Stimulated activated naive CD4-positive, alpha-beta T cell treated with Interleukin-2 at 50 U/mL for 16 hours (primary cell): ENCODE measurements at places on chromosomes 1 and 21.
A peak's percentile ranks its signal among the peaks of the same experiment; 100 is the strongest.

DNA sequence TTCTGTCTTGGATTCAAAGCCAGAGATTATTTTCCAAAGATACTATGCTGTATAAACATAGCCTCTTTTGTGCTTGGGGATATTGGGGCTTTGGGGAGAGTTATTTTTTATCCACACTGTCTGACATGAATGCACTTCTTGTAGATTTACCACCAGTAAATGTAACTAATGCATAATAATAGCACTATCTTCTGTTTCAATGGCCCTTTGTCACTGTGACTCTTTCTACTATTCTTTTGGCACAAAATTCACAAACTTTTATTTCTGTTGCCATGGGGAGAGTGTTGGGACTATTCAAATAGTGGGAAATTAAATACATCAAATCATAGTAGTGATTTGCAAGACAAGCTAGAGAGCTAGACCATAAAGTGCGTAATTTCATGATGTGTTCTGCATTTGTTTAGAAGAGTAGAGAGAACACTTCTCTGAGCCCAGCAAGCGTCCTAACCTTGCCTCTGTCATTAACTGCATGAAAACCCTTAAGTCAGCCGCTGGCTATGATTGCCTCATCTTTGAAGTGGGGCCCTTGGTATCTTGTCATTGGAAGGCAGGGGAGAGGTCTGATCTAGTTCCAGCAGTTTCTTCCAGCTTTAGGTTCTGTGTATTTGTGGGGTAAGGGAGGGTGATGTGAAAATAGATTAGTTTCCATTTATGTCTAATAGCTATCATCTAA is 154.4 kb downstream of the HHAT start:
- DNase-seq = no peak

- no peak for DNase-seq
These were observed 3.7 kb downstream of the SMYD3 start for GRCh38 chr1:246503341-246503740.

DNA sequence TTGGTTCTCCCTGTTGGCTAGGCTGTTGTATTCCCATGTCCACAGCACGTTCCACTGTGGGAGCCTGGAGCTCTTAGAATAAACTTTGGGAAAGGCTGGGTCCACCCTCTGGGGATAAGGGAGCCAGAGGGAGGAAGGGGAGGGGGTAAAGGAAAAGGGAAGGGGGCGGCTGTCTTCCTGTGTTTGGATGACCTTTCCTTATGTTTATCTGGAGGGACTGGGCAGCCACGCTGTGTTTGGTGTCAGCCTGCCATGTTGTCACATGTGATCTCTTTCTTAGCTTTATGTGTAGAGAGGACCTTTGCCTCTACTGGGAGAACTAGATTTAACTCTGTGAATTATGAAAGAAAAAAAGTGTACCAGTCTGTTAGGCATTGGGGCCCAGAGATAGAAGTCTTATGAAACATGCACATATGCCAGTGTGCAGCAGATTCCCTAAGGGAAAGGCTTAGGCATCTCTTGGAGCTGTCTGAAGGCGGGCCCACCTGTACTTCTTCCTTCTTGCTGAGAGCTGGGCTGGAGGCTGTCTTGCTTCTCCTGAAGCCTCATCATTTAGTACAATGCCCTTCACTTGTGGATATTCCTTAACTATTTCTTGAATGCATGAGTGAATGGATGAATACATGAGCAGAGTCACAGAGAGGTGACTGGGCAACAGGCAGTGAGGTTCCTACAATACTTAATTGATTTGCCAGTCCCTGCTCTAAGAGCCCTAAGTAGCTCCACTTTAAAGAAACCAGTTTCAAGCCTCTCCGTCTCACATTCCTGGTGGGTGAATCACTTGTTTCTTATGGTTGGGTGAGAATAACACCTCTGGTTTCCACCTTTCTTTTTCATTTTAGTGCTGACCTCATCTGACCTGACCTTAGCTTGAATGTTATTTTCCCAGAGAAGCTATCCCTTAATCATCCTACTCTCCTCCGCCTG is 62.5 kb upstream of the ARHGAP29 start:
- no peak for DNase-seq

DNA sequence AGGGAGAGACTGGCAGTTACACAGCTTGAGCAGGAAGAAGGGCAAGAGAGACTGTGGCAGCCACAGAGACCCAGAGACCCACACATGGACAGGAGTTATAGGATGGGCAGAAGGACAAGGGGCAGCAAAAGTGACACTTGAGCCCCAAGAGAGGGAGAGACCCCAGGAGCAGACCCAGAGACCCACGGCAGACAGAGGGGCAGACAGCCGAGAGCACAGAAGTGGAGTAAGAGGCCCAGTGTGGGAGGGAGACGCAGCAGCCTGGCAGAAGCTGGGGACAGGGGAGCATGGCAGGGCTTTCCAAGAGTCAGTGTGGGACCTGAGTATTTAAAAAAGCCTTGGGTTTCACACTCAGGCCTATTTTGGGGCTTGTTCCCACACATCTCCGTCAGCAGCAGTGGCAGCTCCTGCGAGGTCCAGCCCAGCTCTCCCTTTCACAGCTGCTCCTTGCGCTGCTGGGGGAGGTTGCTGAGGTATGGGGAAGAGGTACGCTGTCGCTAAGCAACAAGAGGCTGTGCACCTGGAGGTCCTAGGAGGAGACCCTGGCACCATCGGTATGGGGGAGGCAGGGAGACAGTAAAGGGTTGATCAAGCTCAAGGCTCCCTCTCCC is 9.0 kb upstream of the MEF2D start:
- no peak for DNase-seq

- DNase-seq = no peak
These were observed 48.6 kb downstream of the DPH5 start for GRCh38 chr1:100976936-100977335.

DNA sequence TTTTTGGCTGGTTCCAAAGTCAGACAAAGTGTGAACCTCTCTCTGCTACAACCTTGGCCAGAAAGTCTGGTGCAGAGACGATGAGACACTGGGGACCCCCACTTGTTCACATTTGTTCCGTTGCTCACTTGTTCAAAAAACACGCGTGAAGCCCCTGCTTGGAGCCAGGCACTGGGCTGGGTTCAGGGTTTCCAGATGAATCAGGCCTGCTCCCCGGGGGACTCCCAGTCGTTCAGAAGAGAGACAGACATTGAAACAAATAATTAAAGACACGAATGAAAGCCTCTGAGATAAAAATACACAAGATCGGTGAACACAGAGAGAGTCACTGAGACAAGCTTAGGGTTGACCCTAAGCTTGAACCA is 101.5 kb upstream of the RUNX3 start:
- peak; percentile 52 for DNase-seq

DNA sequence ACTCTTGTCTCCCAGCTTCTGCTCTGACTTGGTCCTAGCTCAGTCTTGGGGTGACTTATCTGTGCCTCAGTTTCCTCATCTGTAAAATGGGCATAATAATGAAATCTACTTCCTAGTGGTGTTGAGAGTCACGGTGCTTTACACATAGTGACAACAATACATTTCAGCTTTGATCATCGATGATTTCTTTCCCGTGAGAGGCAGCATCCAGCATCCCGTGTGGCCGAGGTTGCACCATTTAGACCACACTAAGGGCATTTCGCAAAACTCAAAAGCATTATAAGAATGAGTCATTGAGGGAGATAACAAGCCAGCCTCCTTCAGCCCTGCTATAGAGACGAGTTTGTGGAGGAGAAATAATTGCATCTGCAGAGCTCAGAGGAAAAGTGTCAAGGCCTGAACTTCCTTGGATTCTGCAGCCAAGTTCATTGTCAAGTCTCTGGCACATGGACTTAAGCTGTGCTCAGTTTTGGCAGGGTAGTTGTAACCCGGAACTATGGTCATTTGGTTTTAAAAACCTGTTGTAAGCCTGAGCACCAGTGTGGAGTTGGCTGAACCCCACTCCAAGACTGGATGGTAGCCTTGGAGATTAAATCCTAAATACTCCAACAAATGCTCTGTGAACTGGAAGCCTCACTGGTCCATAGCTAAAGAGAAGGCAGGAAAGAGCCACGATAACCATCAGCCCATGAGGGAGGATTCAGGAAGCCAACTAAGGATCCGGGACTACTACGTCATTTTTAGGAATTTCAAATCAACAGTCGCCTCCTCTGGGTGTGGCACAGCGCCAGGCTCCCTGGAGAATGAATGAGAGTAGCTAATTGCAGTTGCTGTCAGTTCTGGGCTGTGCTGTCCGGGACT is 64.2 kb downstream of the TCP10L start:
- no peak for DNase-seq

DNA sequence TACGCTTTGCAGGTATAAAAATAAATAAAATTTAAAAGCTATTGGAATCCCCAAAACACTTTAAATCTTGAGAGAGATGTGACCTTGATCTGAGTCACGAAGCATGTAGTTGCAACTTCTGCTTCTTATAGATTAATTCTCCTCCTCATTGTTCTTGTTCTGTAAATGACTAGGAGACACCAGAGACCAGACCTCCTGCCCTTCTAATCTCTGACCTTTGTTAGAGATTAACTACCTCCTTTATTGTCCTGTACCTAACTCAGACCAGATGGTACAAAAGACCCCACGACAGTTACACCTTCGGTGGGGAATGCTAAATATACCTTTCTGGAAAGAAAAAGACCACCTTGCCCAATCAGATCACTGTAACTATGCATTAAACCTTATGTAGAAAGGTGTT is 76.9 kb upstream of the NEK2 start:
- DNase-seq = no peak

GRCh38 chr1:34396042-34396441 is 219.3 kb downstream of the C1orf94 start:
- no peak for DNase-seq

DNA sequence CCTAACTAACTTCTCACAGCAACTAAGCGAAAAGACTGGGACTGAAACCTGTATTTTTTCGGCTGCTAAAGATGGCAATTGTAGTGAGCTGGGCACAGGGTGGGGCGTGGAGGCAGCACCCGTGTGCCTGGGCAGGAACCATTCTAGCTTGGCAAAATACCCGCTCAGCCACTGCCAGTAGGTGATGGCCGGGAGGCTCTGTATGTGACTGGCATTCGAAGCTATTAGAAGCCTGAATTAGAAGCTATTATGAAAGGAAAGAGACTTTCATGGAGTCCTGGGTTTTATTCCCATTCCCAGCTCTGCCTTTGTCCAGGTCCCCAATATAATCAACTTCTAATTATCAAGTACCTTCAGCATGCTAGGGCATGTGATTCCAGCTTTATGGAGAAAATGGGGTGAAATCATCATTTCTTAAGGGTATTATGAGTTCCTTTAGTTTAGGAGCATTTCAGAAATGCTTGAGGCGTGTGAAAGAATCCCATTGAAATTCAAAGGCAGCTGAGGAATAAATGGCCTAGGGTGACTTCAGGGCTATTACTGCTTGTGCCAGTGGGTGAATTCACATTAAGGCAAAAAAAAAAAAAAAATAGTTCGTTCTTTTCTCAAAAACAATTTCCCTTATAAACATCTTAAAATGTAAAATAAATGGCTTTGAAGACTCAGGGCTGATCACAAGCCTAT is 125.6 kb downstream of the KCNN3 start:
- DNase-seq = no peak

- DNase-seq = no peak
These were observed 21.2 kb downstream of the SESN2 start for GRCh38 chr1:28280501-28280900.

- DNase-seq = peak; percentile 53
These were observed 791 bp upstream of the STUM start for GRCh38 chr1:226547754-226548191.

DNA sequence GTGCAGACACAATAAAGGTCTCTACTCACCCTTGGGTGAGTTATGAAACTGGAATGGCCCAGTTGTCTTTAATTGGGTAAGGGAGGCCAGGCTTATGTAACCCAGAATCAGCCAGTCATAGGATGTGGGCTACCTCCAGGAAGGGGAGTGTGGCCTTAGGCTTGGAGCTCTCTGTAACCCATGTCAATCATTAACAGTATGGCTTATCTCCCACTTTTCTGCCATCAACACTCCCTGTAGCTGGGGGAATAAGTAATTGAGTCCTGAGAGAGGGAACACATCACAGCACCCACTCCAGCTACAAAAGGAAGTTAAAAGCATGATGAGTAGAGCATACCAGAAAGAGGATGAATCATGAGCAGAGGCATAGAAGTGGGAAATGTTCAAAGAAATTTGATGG is 327.0 kb upstream of the DUSP10 start:
- DNase-seq = no peak

- DNase-seq = no peak
These were observed 57.9 kb downstream of the FMN2 start for GRCh38 chr1:240149484-240150094.

- DNase-seq = no peak
These were observed 32.7 kb downstream of the LYPLAL1 start for GRCh38 chr1:219206350-219206749.

DNA sequence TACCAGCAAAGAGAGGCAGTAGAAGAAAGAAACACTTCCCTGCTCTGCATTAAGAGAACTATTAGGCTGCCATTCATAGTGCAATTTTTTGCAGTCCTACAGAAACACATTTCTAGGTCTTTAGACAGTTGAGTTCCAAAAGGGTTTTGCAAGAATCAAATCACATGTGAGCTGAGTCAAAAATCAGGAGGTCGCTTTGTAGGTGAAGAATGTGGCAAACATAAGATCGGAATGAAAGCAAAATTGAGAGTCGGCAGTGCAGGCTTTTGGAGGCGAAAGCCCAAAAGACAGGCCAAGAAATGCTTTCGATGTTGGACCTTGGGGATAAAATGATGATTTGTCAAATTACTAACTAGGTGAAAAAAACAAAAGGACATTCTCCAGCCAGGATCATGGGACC is 213.5 kb upstream of the NRIP1 start:
- DNase-seq = no peak

GRCh38 chr1:58312971-58313563 is 233.5 kb downstream of the OMA1 start:
- no peak for DNase-seq

DNA sequence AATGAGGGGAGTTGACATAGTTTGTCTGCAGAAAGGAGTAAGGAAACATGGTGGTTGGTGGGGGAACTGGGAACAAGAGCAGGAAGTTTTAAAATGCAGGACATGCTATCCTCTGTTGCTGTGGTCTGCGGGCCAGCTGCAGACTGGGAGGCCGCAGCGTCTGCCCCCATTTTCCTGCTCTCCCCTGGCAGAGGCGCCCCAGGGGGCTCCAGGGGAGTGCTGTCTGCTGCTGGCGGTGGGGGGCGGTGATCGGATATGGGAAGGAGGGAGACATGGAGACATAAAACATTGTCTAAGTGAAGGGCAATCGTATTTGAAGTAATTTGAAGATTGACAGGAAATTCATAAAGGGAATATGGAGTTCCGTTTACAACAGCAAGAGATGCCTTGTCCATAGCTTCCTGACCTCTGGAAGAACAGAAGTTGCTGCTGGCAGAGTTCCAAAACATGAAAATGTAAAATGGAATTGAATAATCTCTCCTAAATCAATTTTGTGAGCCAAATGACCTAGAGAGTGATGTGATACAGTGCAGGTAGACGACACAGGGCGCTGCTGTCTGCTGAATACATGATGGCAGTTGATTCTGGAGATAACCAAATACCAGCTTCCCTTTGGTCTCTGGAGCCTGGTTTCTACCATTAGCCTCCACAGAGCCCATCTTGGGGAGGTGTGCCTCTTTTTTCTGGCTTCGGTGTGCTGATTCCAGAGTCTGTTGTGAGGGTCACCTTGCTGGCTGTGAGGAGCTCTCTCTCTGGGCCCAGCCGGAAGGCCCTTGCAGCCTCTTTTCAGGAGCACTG is 61.0 kb downstream of the PCBP3 start:
- no peak for DNase-seq

- no peak for DNase-seq
These were observed 23.6 kb downstream of the GADD45A start for GRCh38 chr1:67708606-67709005.
